Stimulated activated CD8-positive, alpha-beta memory T cell treated with anti-CD3 and anti-CD28 coated beads, Interleukin-7, amount 100 ng/mL, for 1 hour (primary cell): ENCODE measurements at places on chromosomes 2 and 18.

GRCh38 chr2:43027097-43027873 is 199.1 kb downstream of the ZFP36L2 start:
- DNase-seq = no peak

GRCh38 chr2:174634130-174635014 is 36.8 kb upstream of the WIPF1 start:
- peak; percentile 14 for DNase-seq

DNA sequence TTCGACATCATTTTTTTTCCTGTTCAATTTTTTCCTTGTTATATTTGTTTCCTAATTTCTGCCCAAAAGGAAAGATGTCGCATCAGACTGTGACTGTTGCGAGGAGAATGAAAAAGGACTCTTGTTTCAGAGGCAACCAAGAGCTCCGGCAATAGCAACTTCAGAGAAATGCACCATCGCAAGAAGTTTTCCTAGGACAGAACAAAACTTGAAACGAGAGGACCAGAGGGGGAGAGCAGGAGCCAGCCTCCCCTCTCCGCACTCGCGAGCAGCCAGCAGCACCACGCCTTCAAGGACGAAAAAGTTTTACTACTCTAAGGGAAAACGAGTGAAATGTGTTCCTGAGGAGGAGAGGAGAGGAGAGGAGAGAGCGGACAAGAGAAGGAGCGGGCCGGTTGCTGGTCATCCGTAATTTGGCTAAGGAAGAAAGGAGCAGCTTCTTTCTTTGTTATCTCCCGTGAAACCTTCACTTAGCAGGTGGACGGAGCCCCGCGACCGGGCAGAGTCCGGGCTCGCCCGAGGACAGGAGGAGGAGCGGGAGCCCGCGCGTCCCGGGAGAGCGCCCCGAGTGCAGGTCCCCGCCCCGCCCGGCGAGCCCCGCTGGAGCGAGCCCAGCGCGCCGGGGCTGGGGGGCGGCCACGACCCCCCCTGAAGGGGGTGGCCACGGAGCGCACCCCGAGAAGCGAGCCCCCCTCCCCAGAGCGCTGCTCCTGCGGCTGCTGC is 744 bp downstream of the POU3F3 start:
- no peak for DNase-seq

DNA sequence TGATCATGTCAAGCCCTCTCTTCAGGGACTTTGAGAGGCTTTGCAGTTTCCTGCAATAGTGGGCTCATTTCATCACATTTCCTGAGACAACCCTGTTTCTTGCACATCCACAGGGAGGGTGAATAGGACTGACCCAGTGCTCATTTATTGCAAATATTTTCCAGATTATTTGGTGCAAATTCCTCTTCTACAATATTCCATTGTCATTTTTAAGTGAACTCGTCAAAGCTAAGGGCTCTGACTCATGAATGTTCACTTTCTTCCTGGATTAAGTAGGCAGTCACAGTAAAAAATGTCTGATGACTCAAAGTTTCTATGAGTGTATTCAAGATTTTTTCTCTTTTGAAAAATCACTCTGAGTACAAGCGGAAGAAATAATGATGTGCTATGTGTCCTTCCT is 225.5 kb upstream of the GALNT5 start:
- no peak for DNase-seq

GRCh38 chr2:33419581-33420200 is 56.8 kb upstream of the RASGRP3 start:
- DNase-seq = no peak

DNA sequence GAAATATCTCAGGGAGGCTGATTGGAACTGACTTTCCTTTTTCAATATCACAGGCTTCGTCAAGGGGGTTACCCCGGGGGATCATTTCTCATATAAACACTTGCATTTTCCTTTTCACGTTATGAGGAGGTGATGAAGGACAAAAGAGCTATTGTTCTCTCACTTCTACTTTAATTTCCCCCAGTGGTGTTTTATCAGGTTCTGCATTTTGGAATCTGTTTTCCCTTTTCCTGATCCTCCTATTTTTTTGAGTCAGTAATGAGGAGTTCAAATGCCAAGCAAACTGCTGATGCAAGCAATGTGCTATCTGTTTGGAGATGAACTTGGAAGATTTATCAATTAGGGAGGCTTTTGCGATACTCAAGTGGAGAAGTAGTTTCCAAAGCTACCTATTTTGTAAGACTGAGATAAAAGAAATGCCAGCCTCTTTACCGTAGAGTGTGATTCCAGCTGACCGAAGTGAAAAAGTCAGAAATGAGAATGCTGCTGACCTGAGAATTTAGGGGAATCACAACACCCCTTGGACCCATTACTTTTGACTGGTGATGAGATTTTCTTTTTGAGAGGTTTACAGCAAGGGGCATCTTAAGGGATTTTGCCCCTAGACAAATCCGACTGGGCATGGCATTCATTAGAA is 556.0 kb downstream of the RNF144A start:
- DNase-seq = no peak

DNA sequence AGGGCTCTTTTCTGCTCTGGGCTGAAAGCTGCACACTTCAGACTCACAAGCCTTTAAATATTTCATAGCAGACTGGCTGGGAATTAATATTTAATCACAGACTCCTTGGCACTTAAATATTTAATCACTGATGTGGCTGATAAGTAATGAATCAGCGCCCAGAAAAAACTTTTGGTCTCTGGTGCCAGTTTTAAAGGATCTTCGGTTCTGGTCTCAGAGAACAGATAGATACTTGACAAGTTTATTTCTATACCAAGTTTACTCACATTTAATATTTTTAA is 201.2 kb downstream of the MYCN start:
- DNase-seq = no peak

DNA sequence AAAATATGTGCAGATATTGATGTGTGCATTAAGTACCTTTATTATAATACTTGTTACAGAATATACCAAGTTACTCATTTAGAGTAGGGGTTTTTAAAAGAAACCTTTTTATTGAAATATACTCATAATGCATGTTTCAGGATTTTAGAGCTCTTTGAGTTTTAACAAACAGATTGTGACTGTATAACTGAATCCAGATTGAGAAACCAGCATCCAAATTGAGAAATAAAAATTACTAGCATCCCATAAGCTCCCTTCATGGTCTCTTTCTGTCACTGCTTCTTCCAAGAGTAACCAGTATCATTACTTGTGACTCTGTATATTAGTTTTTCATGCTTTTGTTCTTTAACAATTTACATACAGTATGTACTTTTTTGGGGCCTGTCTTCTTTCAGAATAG is 156.9 kb downstream of the UBR3 start:
- DNase-seq = no peak

DNA sequence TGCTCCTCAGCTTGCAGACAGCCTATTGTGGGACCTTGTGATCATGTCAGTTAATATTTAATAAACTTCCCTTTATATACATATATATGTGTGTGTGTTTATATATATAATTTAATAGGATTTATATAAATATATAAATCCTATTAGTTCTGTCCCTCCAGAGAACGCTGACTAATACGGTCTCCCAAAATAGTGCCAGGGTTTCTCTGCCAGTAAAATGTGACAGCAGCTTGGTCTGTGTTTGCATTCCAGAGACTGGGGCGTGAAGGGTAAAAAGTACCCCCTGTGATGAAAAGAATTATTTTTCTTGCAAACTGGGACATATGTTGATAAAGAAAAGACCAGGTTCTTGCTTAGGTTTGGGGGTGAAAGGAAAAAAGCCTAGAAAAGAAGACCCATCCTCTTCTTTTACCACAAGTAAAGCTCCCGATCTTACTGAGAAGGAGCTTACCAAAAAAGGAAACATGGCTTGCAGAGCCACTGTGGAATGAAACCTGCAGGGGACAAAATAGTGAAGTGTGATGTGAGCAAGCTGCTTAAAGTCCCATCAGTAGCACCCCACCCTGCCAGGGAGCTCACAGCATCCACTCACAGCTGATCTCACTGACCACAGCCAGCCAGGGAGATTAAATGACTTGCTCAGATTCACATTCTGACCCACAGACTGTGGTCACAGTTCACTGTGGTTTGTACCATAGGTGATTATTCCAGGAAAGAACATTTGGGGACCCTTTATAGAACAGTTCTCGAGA is 110.9 kb upstream of the RMP24 start:
- DNase-seq = no peak

- DNase-seq = no peak
These were observed 3.0 kb downstream of the CYB5A start for GRCh38 chr18:74288730-74289129.

DNA sequence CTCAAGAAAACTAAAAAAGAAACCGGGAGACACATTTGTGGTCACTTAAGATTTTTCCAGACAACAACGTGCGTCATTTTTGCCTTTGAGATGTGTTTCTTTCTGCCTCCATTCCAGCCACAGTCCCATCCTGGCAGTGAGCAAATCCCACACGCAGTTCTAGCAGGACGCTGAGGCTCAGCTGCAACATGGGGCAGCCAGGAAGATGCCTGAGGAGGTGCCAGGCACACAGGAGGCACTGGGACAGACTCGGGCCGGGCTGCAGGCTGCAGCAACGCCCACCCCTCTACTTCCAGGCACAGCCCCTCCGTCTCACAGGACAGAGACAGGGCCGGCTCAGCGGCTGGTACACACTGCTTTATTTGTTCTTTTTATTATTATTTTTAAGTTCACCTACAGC is 13.1 kb downstream of the KLF11 start:
- DNase-seq = no peak

DNA sequence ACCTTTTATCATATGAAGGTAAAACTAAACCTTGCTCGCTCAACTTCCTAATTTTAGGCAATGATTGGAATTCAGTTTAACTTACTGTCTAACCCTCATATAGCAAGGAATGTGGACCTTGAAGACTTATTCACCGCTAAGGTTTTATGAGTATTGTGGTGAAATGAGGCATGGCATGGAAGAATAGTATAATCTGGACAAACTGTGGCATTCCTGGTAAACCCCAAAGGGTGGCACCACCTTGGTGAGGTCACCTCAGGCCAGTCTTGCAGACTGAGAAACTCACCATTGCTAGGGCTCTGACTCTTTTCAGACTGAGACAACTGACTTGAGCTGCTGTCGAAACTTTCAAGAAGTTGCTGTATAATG is 51.1 kb upstream of the EHBP1 start:
- DNase-seq = no peak

DNA sequence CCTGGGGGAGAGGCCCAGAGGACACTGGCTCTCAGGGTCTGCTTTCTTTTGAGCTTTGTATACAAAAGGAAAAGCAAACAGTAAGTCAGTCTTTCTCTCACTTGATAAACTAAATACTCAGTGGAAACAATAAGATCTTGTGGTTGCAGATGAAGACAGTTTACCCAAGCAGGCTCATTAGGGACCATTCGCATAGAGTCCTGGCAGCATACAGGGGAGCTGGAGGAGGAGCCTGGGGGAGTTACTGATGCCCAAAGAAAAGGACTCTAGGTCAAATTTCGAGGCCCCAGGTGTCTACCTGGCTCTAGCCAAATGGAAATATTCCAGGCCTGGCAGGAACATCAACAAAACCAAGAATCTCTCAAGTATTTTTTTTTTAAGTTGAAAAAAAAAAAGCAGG is 225.3 kb downstream of the CNTNAP5 start:
- DNase-seq = no peak

DNA sequence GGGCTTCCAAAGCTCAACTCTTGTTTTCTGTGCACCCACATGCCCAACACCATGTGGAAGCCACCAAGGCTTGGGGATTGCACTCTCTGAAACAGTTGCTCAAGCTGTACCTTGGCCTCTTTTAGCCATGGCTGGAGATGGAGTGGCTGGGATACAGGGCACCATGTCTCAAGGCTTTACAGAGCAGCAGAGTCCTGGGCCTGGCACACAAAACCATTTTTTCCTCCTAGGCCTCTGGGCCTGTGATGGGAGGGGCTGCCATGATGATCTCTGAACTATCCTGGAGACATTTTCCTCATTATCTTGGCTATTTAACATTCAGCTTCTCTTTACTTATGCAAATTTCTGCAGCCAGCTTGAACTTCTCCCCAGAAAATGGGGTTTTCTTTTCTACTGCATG is 179.7 kb upstream of the LRP1B start:
- DNase-seq = no peak

GRCh38 chr2:236892721-236893120 is 193.0 kb upstream of the COPS8 start:
- no peak for DNase-seq

GRCh38 chr2:57990118-57990725 is 56.4 kb upstream of the VRK2 start:
- no peak for DNase-seq

DNA sequence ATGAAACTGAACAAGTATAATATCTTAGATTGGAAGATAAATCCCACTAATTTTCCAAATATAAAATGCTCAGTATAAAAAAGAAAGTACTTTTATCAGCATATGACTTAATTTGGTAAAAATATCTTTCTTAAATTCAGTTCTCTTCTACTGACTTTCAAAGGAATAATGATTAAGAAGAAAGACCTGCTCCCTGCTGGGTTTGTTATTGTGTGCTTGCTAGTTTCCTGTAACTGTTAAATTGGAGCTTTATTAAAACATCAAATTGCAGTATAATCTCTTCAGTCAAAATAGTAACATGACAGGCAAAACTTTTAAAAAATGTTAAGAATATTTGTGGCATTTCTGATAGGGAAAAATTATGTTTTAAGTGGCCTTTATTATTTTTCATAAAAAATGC is 1317.4 kb upstream of the CDH2 start:
- DNase-seq = no peak

DNA sequence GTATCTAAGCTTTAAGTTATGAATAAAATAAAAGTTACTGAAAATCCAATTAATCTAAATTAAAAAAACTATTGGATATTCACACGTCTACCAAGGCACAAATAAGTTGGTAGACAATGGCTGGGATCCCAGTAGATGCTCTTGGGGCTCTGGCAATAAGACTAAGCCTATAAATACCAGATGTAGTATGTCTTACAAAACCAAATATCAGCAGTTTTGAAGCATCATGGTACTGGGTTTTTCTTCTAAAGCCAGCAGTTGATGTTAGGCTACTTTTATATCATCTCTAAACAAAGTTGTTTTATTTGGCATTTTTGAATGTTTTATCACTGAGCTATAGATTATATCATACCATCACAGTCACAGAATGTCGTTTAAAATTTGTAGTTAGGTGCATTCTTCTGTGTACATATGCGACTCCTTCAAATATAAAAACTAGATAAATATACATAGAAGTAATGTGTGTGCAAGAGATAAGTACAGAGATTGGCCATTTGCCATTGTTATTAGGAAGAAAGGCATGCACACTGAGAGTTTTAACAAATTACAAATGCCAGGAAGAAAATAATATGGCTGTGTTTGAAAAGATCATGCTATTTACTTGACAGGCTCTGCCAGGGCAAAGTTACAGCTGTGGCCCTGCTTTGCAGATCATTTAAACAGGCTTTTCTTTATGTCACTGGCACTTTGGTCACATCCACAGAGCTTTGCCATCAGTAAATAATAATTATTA is 21.6 kb upstream of the TMEM17 start:
- no peak for DNase-seq

- DNase-seq = no peak
These were observed 186.8 kb downstream of the RPRM start for GRCh38 chr2:153291718-153292117.

- DNase-seq = no peak
These were observed 52.3 kb upstream of the ROCK1 start for GRCh38 chr18:21163647-21164547.

GRCh38 chr2:113058998-113059960 is at the start of gene IL36RN:
Gene IL36RN (plus strand): TSS chr2:113059198. CDS start chr2:113059439, 241 bp downstream.
- no peak for DNase-seq
